Non-pigmented ciliary epithelial cell (primary cell): ENCODE measurements at places on chromosomes 5 and 9.

DNA sequence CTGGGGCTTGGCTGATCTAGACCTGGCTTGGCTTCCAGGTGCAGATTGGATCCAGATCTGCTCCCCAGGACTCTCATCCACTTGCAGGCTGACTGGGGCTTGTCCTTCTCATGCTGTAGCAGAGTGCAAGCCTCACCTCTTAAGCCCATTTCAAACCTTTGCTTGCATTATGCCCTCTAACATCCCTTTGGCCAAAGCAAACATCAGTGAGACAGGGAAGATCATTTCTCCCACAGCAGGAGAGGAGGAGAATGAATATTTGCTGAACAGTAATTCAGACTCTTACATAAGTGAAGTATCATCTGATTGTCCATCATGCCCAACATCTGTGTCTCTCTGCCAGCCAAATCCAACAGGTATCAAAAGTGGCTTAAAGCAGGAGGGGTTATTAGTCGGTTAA, 194.9 kb downstream of the C9orf152 start:
- DNase-seq = no peak

- no peak for DNase-seq
Measured at GRCh38 chr5:180115326-180116076, 43.9 kb upstream of the RNF130 start.

DNA sequence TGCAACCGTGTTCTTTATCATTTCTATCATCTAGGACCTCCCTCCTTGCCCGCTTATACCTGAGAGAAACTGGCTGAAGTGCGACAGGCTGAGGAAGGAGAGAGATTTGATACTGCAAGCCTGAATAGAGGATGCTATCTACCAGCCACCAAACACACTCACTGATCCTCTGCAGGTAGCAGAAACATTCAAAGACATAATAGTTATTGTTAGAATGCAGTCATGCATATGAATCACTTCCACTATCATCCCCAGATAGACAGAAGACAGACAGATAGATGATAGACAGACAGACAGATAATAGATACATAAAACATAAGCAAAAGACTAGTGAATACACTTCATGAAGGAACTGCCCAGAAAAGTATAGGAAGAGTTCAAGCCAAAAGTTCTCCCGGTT, 32.9 kb downstream of the FAM81B start:
- no peak for DNase-seq

- no peak for DNase-seq
Measured at GRCh38 chr5:136766456-136766855, 401.1 kb upstream of the TRPC7 start.

DNA sequence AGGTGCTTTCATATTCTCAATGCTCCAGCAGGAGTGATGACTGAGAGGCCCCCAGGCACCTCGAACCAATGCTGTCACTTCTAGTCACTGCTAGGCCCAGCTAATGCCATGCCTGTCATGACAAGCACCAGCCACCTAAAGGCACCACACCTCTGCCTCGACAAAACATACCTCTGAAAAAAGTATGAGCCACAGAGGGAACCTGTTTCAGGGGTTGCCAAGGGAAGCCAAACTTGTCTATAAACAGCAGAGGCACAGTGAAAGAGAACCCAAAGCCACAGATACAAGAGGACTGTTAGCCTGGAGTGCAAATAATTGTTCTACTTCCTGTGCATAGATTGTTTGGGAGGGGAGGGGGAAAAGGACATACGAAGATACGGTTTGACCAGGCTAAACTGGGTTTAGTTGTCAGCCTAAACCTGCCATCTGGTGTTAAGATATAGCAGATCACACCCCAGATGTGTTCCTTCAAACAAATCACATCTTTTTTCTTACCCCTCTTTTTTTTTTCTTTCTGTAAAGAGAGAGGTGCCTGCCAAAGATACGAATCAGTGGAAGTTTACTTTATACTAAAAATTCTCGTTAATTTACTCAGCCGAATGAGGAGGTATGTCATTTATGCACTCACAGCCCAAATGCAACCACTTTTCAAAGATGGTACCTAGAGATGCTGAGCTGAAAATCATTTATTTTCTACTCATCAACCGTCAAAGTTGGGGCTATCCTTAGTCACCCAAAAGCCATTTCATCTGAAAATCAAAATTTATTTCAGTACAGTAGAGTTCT, 45.7 kb downstream of the BNC2 start:
- no peak for DNase-seq

DNA sequence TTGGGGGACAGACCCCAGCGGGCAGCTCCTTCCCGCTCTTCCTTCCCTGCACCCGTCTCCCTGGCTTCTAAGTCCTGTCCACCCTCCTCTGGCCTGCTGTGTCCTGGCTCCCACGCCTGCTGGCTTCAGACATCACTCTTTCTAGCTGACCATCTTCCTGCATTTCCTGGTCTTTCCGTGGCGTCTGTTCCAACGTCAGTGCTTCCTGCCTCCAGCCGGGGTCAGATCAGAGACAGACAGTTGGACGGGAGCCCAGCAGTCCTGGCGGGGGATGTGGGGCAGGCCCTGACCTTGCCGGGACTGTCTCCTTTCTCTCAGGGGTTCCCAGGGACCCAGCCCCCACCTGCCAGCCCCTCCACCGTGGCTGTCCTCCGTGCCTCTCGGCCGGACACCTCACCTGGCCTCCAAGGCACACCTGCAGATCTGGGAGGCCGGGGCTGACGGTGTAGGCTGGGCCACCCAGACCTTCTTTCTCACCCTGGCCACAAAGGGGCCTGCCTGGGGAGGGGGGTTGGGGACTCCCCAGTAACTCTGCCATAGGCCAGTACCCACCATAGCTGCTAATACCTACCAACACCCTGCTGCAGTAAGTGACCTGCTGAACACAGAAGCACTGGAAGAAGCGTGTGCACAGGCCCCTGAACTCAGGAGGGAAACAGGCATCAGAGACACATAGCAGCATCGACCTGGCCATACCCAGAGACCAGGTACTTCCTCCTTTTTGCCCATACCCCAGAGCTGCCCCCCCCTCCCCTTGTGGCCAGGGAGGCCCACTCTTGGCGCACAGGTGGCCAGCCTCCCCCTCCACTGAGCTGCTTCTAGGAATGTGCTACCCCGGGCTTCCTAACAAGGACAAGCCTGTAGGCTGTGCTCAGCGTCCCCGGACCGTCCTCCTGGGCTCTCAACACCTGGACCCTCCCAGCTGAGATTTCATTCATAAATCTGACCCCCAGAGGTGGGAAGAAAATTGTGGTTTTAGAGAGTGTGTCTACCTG, 5.1 kb downstream of the NRARP start:
- no peak for DNase-seq

GRCh38 chr9:5651246-5651645, 22.3 kb downstream of the RIC1 start:
- DNase-seq = no peak

DNA sequence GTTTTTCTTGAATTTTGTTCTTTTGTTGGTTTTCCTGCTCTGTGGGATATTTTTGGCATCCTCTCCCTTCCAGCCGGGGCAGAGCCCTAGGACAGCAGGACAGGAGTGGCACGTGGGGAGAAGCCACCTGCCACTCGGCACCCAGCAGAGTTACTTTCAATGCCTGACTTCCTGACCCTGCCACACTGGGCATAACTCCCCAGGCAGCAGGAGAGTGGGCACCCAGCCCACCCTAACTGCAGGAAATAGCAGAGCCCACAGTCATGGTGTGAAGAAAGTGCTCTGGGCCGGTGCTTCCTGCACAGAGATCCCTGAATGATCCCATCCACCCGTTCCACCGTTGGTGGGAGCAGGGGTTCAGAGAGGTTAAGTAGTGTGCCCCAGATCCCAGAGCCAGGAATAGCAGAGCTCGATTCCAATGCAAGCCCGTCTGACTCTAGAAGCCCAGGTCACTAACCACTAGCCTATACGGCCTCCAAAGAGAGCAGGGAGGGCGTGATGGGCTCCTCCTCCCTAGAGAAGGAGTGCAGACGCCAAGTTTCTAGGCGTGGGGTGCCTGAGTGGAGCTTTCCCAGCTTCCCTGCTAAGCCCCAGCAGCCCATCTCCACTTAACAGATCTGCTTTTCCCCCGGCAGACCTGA, 8.1 kb upstream of the NUP214 start:
- DNase-seq = no peak

DNA sequence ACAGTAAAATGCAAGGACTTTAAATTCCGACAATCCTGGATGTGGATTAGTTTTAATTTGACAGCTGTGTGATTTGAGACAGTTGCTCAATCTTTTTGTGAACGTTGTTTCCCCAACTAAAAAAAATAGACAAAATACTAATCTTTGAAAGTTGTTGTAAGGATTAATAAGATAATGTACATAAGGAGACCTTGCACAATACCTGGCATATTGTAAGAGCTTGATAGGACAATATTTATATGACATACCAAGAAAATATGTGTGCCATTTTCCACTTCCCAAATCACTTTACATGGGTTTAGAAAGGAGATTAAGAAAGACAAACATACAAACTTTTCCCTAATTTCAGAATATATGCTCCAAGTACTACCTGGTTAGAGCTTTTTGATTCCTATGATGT, 25.3 kb downstream of the ARRDC3 start:
- DNase-seq = no peak

GRCh38 chr5:178313316-178313715, 80.7 kb upstream of the PHYKPL start:
- DNase-seq = no peak
